ENCODE measurements at places on chromosomes 7 and 10.

- DNase-seq, result no peak
Observed at GRCh38 chr7:73703757-73704639, 15.5 kb downstream of the STX1A start.

DNA sequence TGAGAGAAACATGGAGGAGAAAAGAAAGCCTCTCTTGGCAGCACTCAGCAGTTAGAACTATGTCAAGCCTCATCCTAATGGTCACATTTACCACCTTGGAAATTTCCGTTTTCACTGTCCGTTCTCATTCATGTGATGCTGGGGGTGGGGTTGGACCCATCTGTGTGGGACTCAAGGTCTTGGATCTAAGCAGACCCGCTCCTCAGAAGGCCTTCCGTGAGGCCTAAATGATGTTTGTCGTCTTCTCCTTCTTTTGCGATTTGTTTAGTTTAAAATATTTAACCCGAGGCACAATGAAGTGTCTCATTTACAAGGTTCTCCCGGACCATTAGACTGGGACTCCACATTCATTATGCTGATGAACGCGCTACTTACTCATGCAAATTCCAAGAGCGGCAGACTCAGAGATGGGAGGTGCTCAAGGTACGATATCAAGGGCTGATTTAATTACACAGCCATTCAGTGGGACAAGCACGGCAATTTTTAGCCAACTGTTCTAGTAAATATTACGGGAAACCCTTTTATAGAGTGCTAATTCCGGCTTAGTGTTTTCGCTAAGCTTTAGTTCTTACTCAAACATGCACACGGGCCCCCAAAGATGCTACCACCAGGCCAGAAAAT is 109.1 kb upstream of the EFCAB10 start:
- DNase-seq, result peak; percentile 61

GRCh38 chr10:11397980-11398580 is 213.4 kb downstream of the USP6NL start:
- no peak for DNase-seq

DNA sequence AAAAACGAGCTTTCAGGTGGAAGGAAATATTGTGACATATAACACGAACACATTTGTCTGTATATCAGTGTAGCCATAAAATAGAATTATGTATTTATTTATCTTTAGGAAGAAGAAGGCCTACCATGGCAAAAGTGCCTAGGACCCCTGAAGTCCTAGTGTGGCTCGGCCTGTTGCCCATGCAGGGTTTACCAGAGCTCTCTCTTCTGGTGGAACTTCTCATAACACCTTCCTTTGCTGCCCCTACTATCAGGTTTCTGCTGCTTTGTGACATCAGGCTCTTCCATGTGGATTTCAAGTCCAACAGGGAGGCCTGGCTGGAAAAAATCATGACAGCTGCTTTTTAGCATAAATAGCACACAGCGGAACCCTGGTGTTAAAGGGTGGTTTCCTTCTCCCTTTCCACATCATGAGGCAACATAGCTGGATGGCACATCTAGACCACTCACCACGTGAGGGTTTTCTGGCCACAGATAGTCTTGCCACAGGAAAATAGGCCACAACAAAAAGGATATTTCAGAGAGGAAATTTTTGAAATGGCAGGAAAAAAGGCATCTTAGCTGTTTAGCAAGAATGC is 44.8 kb upstream of the ADO start:
- no peak for DNase-seq

DNA sequence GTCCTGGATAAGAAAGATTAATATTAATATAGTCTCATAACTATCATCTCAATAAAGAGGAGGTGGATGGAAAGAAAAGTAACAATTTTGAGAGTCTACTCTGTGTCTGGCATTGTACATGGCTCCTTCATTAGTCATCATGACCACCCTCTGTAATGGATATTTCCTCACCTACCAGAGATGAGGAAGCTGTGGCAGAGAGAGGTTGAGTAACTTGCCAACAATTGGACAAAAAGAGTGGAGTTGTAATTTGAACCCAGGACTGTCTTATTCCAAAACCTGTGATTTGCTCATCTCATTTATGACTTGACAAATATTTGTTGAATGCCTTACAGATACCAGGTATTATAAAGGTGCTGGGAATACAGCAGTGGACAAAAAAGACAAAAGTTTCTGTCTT is 2.1 kb upstream of the IDE start:
- peak; percentile 68 for DNase-seq

GRCh38 chr10:8013006-8013405 is 41.5 kb upstream of the GATA3 start:
- no peak for DNase-seq

- no peak for DNase-seq
Observed at GRCh38 chr7:125695626-125696025, 766.0 kb upstream of the POT1 start.

- DNase-seq, result peak; percentile 31
Observed at GRCh38 chr10:23358357-23358756, 13.8 kb upstream of the C10orf67 start.

GRCh38 chr7:17142831-17143541 is 155.5 kb upstream of the AHR start:
- peak; percentile 13 for DNase-seq

DNA sequence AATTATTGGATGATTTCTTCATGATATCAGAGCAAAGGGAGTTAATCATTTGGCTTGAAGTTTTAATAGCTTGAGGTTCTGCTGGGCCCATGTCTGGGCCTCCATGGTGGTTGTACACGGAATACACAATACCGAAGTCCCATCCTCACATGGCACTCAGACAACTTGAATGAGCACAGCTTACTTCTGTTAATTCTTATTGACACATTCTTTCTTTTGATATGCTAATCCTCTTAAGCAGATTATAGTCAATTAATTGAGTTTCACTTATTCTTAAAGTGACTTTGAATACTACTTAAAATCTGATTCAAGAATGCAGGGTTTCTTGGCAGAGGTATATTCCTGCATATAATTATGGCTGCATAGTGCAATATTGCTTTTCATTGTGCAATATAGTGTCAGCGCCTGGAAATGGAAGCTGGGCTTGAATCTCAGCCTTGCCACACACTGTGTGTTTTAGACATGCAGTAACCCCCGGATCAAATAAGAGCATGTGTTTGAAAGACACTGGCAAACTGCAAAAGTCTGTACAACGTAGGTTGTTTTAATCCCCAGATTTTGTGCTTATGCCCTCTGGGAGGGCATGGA is 543.5 kb upstream of the ADARB2 start:
- DNase-seq, result no peak

GRCh38 chr10:47361293-47361692 is 13.1 kb downstream of the RBP3 start:
- peak; percentile 38 for DNase-seq

- no peak for DNase-seq
Observed at GRCh38 chr7:122520971-122521555, 177.9 kb downstream of the RNF133 start.

DNA sequence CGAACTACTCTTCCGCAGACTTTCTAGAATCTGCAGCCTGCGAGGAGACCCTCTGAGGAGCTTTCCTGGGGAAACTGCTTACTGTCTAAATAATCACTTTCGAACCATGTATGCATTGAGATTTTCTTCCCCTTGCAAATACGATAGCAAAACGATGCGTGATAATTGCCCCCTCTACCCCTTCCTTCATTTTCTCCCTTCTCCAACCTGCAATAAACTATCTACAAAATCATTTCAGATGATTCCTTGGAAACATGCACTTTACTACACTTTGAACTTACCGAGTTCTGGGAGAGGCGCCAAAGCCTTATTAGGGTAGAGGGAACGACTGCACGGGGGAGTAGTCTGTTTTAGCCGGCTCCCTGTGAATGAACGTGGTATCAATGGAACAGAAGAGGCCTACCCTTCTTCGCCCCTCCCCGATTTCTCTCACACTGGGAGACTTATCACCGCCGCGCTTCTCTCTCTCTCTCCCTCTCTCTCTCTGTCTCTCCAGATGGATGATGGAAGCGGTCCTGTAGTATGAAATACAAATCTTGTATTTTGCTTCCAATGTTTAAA is at the start of gene FGFBP3:
TSS of gene FGFBP3 (minus strand) at position 370 of the 561 bp plus-strand sequence. CDS start 517 bp downstream, outside the sequence.
- peak; percentile 72 for DNase-seq

DNA sequence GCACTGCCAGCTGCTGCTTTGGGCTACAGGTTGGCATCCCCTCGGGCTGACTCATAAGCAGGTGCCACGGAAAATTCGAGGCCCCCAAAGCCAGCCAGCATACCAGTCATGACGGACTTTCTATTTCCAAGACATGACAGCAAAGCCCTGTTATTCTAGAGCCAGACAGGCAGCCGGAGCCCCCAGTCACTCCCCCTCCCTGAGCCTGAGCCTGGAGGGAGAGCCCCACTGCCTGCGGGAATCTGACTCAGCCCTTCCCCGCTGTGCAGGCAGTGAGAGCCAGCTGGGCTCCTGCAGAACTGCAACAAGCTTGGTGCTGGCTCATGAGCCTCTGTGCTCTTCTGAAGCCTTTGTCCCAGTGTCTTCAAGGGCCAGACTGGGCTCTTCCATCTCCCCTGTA is 15.8 kb downstream of the BTBD16 start:
- peak; percentile 80 for DNase-seq

DNA sequence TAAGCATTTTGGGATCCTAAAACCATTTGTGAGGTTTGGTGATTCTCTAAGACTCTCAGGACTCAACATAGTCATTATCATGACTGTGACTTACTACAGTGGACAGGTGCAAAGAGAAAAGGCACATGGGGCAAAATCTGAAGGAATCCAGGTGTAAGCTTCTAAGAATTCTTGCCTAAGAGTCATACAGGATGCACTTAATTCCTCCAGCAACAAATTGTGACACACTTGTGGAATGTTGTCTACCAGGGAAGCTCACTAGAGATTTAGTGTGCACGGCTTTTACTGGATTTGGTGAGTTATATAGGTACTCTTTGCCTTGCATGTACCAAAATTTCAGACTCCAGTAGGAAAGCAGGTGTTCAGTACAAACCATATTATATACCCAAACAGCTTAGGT is 47.9 kb downstream of the WAC start:
- no peak for DNase-seq

DNA sequence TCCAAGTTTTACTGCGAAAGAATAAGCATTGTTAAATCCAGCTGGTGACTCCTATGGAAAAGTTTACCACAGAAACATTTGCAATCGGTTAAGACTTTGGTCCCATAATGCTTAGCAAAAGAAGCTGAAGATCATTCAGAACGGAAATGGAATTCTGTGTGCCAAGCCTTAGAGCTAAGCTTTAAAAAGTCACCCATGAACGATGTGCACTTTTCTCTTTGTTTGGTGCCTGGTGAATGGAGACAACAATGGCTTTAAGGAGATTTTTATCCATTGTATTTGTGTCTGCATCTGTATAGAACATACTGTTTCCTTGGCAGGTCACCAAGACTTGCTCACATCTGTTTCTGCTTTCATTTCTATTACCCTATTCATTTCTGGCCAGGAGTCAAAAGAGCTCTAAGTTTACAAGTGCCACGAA is 26.3 kb upstream of the COL1A2 start:
- peak; percentile 77 for DNase-seq
